ENCODE measurements at places on chromosomes 3 and 15.
A peak's percentile ranks its signal among the peaks of the same experiment; 100 is the strongest.

DNA sequence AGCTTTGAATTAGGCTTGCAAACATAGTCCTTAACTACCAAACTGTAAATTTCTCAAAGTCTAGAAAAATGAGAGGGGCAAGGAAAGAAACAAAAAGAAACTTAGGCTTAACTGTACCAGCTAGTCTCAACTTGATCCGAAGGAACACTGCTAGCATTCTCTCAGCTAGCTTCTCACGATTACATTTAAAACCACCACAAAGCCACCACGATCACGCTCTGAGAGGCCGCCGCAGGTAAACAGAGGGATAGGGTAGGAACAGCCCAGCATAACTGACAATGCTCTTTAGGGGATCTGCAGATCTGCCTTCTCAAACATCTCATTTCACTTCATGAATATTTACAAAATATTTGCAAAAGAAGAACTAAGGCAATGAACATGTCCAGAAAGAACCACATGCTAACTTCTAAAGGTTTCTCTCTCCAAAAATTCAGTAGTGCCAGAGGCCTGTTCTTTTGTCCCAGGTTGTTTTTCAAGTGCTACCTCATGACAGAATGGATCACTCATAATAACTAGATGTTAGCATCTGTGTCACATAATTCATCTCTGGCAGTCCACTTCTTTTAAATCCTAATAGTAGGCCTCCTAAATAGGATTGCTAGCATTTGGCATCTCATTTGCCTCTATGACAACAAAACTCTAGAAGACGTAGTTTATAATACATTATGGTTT lies 18.9 kb downstream of the VGLL4 start:
- DNase-seq, result no peak

GRCh38 chr3:73530022-73530396 lies 94.7 kb downstream of the PDZRN3 start:
- peak; percentile 66 for DNase-seq

GRCh38 chr15:74132681-74133651 lies 2.6 kb downstream of the ISLR2 start:
- peak; percentile 17 for DNase-seq

- DNase-seq, result no peak
Observed at GRCh38 chr3:42658091-42658770, 4.7 kb downstream of the ZBTB47 start.

DNA sequence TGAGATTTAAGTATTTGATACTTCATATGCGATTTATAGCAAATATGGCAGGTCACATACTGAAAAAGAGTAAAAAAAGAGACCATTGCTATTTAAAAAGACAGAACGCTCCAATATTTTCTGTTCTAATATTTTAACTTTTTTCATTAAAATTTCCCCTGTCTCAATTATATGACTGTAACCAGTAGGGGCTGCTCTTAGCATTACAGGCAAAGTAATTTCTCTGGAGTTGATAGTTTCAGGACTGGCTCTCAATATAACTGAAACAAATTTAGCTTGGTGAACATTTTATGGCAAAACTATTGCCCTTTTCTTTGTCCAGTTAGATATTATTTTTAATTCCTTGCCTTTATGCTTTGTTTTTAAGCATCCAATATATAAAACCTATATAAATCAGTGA lies 286.3 kb upstream of the ROBO2 start:
- DNase-seq, result no peak

GRCh38 chr3:15667484-15667883 lies 65.9 kb downstream of the BTD start:
- no peak for DNase-seq

DNA sequence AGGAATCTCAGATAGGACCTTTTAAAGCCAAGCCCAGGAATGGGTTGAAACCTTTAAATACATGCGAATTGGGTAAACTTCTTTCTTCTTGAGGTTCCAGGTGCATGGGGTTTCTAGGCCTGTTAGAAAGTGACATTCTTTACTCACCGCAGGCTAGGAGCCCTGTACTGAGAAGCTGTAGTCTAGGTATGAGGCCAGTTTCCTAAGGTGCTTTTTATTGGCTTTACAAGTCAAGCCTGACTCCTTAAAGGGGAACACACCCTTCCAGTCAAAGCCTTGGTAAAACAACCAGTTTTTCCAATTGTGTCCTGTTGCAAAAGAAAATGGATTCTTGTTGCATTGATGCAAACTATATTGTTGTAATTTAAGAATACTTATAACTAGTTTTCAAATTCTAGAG lies 76.1 kb upstream of the ATP11B start:
- peak; percentile 41 for DNase-seq
